Osteoblast (primary cell): ENCODE measurements at places on chromosomes 6 and 20. TPM values are rescaled to one million over a fixed set of nuclear protein-coding genes. Genes with fewer than 3 reads are reported as not detected.

- no peak overlapping the region for H3K4me3 ChIP-seq
- H3K27ac ChIP-seq, result no peak overlapping the region
- H3K36me3 ChIP-seq, result no peaks in the 10 kb centered on the region
- DNase-seq, result no peak
Observed at GRCh38 chr6:134691180-134691579, 258.7 kb downstream of the ALDH8A1 start.

- no peak for DNase-seq
- H3K27me3 ChIP-seq, result peaks cover 2% of the 10 kb centered on the region
Observed at GRCh38 chr6:138230759-138231380, 12.6 kb upstream of the PBOV1 start.

DNA sequence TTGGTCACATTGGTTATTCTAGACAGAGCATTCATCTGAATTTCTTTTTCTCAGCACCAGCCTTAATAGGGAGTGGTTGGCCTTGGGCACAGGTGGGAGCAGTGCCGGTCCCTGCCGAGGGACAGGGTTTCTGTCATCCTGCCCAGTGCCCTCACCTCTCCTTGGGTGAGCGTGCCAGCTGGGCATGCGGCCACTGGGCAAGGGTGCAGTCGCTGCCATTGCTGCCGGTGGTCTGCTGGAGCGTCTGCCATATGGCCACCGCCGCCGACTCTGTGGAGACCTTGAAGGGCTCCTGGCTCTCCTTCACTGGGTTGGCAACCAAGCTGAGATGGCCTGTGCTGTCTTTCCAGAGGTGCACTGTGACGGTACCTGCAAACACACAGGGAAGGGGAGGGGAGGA lies 16.4 kb upstream of the UQCC2 start:
- no peak for DNase-seq
- H3K4me3 ChIP-seq, result no peak overlapping the region
- no peaks in the 10 kb centered on the region for H3K36me3 ChIP-seq
- peaks cover 19% of the 10 kb centered on the region for H3K27me3 ChIP-seq
- no peaks in the 10 kb centered on the region for H3K4me1 ChIP-seq

GRCh38 chr6:16058201-16058928 lies 70.5 kb upstream of the MYLIP start:
- no peaks in the 10 kb centered on the region for H3K27me3 ChIP-seq
- H3K27ac ChIP-seq, result no peak overlapping the region

WFDC5 gene
- total RNA-seq, result not detected in 2 replicates
